NCI-H187 (cell line): ENCODE measurements at places on chromosomes 2 and 18.

DNA sequence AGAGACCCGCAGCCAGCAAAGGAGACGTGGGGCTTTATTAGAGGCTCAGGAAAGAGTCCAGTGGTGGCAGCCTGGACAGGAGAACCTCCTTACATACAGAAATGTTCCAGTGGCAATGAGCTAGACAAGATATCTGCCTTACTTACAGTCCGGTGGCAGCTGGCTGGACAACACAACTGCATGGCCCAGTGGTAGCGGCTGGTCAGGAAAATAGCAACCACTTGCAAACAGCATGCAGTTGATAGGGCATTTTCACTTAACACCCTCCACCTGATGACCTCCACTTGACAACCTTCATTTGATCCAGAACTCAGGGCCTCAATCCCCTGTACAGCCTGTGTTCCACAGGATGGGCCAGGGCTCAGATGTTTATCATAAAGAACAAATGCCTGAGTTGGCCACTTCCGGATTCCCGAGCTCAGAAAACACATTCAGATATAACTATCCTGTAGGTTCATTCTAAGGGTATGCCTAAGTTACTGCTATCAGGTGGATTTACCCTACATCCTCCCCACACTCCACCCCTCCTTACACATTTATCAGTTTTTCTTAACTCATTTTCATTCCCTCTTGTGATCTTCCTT is 63.3 kb upstream of the ITPRID2 start:
- DNase-seq = no peak

- no peak for DNase-seq
Observed at GRCh38 chr2:38107738-38108410, 31.9 kb upstream of the CYP1B1 start.

- DNase-seq = no peak
Observed at GRCh38 chr18:23230686-23231085, 95.4 kb downstream of the CABLES1 start.

GRCh38 chr2:226690461-226691024 is 109.1 kb downstream of the IRS1 start:
- DNase-seq = no peak

- no peak for DNase-seq
Observed at GRCh38 chr2:135182190-135182589, 130.1 kb downstream of the RAB3GAP1 start.

DNA sequence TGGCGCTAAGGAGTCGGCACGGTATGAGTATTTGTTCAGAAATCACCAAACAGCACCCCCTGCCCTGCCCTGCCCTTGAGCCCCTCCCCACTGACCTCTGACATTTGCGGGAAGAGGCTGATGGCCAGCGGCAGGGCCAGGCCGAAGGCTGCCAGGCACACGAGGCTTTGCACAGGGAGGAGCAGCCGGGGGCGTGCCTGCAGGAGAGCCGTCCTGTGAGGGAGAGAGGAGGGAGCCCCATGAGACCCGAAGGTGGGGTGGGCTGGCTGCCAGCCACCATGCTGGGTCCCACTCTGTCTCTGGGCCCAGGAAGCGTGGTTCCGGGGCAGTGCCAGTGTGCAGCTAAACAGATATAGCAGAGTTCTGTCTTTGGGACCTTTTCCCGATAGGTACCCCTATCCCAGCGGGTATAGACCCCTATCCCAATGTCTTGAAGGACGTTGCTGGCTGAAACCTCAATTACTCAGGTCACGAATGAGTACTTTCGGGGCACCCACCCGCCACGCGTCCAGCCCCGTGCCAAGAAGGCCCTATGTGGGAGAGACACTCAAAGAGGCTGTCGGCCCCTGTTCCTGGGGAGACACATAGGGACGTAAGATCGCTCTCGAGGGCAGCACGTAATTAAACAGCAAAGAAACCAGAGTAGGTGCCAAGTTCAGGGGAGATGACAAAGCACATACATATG is 43.9 kb downstream of the EMX1 start:
- DNase-seq = no peak

GRCh38 chr2:227818675-227819397 is 5.2 kb downstream of the CCL20 start:
- DNase-seq = no peak

DNA sequence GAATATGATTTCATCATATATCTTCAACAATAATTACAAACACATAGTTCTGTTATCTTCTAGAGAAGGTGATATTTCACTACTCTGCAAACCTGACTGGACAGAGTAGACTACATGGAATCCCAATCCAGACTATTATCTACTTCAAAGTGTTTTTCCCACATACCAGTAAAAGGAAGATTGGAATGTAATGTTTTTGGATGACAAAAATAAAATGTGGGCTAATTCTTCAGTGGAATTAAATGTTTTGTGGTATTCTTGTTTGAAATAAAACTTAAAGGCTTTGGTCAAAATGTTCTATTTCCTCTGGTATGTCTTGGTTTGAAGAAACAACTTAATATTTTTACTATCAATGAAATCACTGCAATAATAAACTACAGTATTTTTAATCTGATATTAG is 22.1 kb downstream of the COL5A2 start:
- no peak for DNase-seq

- DNase-seq = peak; percentile 56
Observed at GRCh38 chr18:28177828-28178635, 1.1 kb upstream of the CDH2 start.

DNA sequence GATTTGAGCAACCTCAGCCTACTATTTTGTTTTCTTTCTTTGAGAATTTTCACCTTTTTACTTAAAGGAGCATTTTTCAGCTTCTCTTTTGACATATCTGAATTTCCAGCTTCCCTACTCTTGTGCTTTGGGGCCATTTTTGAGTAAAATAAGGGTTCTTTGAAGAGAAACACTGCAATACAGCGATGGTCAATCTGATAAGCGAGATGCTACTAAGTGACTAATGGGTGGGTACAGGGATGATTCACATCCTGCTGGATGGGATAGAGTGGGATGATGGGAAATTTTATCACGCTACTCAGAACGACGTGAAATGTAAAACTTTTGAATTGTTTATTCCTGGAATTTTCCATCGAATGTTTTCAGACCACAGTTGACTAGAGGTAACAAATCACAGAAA is 211.5 kb downstream of the TMEM247 start:
- no peak for DNase-seq

- DNase-seq = no peak
Observed at GRCh38 chr2:131417886-131418285, 53.9 kb upstream of the RAB6D start.

DNA sequence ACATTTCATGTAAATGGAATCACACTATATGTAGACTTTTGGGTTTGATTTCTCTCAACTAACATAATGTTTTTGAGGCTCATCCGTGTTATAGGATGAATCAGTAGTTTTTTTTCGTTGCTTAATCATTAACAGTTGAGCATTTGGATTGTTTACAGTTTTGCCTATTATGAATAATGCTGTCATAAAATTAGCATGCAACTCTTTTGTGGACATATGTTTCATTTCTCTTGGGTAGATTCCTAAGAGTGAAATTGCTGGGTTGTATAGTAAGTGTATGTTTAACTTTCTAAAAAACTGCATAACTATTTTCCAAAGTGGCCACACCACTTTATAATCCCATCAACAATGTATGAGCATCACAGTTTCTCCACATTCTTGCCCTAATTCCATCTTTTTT is 7.7 kb upstream of the RHBDD1 start:
- no peak for DNase-seq

GRCh38 chr2:216189410-216189809 is 80.3 kb downstream of the XRCC5 start:
- no peak for DNase-seq

GRCh38 chr2:179275253-179276012 is 10.8 kb upstream of the SESTD1 start:
- DNase-seq = no peak

GRCh38 chr2:169975221-169975620 is 148.0 kb downstream of the UBR3 start:
- no peak for DNase-seq

DNA sequence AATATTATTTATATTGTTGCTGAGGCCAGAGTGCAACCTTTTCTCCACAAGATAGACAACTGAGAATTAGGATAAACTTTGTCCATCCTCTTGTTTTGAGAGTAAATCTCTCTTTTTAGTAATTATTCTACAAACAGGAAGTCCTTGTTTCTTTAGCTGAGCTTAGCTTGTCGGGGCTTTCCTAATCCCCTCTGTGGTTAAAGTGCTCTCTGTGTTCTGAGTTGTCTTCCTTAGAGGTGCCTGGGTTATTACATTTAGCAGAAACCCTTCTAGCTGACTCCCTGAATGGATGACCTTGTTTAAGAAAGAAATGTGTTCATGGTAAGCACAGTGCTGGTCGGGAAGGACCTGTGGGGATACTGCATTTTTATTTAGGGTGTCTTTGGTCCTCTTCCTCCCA is 12.7 kb downstream of the USP39 start:
- no peak for DNase-seq

DNA sequence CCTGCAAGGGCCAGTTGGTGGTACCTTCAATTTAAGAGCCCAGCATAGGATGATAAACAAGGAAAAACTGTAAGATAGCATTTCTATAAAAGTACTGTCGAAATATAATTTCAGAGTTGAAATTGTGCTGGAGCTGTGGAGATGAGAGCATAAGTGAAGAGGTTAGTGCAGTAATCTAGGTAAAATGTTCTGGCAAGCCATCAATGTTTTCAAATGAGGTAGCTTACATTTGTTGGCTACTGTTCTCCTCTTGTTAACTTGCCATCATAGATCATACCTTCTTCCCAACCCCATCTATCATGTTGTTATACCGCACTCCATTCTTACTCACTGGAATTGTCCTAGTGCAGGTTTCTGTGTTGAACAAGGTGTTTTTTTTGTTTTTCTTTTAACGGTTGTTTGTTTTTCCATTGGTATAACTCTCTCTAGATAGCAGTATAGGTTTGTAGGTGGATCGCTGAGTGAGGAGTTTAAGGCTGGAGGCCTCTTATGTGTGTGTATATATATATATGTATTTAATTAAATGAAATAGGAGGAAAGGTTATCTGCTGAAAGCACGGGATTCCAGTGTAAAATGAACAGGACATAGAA is 40.5 kb downstream of the EHBP1 start:
- DNase-seq = no peak

DNA sequence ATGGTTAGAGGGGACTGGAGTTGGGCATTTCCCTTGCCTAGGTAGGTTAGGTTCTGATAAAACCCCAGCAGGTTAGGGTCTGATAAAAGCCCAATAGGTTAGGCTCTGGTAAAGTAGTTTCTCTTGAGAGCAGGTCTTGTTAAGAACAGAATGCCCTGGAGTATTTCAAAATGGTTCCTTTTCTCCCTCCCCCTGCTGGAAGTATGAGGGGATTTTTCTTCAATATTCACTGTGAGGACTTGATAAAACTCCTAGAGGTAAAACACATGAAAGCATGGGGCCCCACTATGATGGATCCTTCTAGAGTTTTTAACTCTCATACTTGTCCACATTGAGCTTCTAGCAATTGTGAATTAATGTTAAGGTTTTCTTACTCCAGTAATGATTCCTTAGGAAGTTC is 27.6 kb downstream of the ANKAR start:
- DNase-seq = no peak

GRCh38 chr2:60497500-60497899 is 56.0 kb downstream of the BCL11A start:
- no peak for DNase-seq

- no peak for DNase-seq
Observed at GRCh38 chr18:24126155-24126961, 12.5 kb upstream of the CABYR start.

- no peak for DNase-seq
Observed at GRCh38 chr2:134704173-134704572, 14.6 kb downstream of the TMEM163 start.

DNA sequence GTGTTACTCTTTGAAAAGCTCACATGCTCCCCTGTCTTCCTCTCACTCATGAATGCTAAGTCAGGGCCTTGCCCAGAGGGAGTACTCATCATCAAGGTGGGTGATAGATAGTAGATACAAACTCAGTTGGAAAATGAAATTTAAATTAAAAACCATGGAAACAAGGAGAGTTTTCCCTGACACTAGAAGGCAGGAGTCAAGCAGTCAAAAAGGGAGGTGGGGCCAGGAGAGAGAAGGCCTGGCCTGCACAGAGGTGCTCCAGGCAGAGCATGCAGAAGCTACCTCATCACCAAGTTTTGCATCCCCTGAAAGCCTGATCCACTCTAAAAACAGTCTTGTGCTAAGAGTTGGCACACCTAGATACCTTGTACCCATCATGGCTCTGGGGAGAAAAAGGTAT is 143.7 kb downstream of the MYO5B start:
- no peak for DNase-seq

- DNase-seq = no peak
Observed at GRCh38 chr2:197453914-197454398, 604 bp downstream of the COQ10B start.

- no peak for DNase-seq
Observed at GRCh38 chr18:3067722-3068121, 54.8 kb upstream of the LPIN2 start.

- DNase-seq = no peak
Observed at GRCh38 chr2:216221811-216222210, 112.7 kb downstream of the XRCC5 start.

GRCh38 chr2:219731173-219731572 is 103.7 kb downstream of the SLC4A3 start:
- DNase-seq = no peak

- DNase-seq = no peak
Observed at GRCh38 chr2:166314022-166314759, 61.6 kb downstream of the SCN9A start.

GRCh38 chr2:33512112-33512511 is 35.7 kb downstream of the RASGRP3 start:
- no peak for DNase-seq

DNA sequence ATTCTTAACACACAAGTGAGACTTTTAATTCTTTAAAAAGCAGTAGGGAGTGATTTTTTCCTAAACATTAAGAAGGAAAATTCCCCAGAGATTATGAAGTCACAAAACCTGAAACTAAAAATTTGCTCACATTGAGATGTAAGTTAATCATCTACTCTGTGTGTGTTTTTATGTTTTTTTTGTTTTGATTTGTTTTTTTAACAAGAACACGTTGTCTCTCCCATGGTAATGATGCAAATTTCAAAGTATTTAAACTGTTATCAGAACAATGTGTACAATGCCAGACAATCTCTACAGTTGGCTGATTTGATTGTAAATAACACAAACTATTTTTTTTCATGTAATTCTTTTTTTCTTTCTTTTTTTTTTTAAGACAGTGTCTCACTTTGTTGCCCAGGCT is 71.5 kb downstream of the COLEC12 start:
- no peak for DNase-seq

GRCh38 chr18:2635586-2635985 is 19.9 kb upstream of the SMCHD1 start:
- DNase-seq = no peak

DNA sequence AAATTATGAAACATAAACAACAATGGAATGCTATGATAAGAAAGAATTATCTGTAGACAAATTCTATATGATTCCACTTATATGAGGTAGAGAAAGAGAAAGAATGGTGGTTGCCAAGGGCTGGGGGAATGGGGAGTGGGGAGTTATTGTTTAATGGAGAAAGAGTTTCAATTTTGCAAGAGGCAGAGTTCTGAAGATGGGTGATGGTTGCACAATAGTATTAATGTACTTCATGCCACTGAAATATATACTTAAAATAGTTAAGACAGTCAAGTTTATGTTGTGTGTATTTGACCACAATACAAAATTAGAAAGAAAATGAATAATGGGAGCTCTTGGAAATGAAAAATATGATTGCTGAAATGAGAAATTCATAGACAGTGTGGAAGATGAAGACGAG is 22.6 kb upstream of the FAM117B start:
- no peak for DNase-seq

GRCh38 chr2:1649103-1650084 is 94.9 kb downstream of the PXDN start:
- DNase-seq = no peak
